ENCODE measurements at places on chromosomes 12 and 14. TPM values are rescaled to one million over a fixed set of nuclear protein-coding genes. Genes with fewer than 3 reads are reported as not detected.
A peak's percentile ranks its signal among the peaks of the same experiment; 100 is the strongest.

DNA sequence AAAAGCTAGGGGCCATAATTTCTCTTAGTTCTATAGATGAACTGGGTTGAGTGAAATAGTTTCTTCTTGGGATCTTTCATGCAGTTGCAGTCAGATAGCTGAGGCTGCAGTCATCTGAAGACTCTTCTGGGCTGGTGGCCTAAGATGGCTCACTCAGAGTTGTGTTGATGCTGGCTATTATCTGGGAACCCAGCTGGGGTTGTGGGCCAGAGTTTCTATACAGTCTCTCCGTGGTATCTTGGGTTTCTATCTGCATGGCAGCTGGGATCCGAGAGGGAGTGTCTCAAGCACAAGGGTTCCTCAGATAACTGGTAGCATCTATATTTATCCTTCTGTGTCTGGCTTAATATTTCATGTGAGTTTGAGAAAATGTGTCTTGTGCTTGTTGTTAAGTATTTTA, 21.1 kb downstream of the AVPR1A start:
- no peak for DNase-seq

DNA sequence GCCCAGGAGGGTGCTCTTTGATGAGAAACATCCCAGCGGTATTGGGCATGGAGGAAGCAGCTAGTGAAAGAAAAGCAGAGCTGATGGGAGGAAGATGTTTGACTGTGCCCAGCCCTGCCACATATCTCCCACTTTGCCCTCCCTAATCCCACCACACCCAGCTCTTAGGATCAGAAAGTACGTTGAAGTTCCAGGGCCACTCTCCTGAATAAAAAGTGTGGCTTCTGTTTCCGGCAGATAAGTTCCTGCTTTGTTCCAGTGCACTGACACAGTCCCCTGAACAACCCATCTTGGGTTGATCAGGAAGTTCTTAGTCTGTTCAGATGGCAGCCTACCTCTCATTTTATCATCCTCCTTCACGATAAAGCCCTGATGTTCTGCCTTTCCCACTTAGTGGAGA, 16.5 kb downstream of the TPCN1 start:
- no peak for DNase-seq

DNA sequence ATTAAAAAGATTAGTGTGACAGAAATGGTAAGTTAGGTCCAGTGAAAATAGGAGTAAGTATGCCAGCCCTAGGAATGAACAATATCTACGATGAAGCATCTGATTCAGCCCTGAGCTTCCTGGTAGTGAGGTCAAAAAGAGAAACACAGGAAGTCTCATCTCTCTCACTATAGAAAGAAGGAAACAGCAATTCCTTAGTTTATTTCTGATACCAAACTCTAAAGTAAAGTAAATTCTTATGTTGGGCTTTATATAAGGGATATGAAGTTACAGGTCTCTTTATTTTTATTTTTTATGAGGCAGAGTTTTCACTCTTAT, 76.7 kb upstream of the RFLNA start:
- no peak for DNase-seq

DNA sequence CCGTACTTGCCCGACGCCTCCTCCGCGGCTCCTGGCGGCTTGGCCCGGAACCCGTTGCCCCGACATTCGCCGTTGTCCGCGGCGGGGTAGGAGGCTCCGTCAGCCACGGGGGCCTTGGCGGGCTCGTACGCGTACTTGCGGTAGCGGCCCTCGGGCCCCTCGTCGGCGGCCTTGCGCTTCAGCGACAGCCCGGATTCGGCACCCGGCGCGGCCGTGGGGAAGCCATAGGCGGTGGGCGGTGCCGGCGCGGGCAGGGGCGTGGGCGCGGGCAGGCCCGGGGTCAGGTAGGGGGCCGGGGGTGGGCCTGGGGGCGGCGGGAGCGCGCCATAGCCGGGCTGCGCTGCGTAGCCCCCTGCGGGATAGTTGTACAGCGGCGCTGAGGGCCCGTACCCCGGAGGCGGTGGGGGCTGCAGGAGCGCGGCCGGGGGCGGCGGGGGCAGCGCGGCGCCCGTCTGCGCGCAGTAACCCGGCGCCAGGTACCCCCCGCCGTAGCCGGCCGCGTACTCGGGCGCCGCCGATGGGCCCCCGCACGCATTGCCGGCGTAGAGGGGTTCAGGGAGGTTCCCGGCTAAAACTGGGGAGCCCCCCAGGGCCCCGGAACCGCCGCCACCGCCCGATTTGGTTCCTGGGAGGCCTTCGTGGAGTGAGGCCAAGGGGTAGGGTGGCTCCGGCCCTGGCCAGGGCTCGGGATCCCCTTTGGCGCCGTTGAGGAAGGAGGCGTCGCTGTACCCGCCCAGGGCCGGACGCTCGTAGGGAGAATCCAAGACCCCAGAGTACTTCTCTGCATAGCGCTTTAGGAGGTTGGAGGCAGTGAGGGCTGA, 26.9 kb downstream of the FIGNL2 start:
- DNase-seq, result no peak

Gene RNF212B
- not detected for total RNA-seq

Gene FGF23
- not detected for total RNA-seq

- DNase-seq, result no peak
Observed at GRCh38 chr12:55935738-55936151, 4.8 kb downstream of the DGKA start.

GRCh38 chr12:9940375-9940774, 8.2 kb upstream of the CLEC2A start:
- peak; percentile 5 for DNase-seq

Gene NANOG
- not detected for total RNA-seq
